ENCODE measurements at places on chromosomes 16 and 17. TPM values are rescaled to one million over a fixed set of nuclear protein-coding genes. Genes with fewer than 3 reads are reported as not detected.

DNA sequence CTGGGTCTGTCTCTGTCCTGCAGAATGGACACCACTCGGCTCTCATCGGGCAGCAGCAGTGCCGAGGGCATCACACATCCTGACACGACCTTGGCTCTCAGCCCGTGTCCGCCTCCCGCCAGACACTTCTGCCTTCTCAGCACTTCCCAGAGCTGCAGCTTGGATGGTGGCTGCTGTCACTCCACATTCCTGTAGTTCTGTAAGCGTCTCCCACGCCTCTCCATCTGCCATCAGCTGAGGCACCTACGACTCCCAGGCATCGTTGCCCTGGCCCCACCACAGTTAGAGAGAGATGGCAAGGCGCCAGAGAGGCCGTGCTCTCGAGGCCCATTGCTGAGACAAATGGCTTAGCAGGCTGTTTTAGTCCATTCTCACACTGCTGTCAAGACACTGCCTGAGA lies 195.9 kb upstream of the CHMP6 start:
- DNase-seq, result no peak

GRCh38 chr17:67534941-67535340 lies 157.9 kb downstream of the PITPNC1 start:
- DNase-seq, result no peak

DNA sequence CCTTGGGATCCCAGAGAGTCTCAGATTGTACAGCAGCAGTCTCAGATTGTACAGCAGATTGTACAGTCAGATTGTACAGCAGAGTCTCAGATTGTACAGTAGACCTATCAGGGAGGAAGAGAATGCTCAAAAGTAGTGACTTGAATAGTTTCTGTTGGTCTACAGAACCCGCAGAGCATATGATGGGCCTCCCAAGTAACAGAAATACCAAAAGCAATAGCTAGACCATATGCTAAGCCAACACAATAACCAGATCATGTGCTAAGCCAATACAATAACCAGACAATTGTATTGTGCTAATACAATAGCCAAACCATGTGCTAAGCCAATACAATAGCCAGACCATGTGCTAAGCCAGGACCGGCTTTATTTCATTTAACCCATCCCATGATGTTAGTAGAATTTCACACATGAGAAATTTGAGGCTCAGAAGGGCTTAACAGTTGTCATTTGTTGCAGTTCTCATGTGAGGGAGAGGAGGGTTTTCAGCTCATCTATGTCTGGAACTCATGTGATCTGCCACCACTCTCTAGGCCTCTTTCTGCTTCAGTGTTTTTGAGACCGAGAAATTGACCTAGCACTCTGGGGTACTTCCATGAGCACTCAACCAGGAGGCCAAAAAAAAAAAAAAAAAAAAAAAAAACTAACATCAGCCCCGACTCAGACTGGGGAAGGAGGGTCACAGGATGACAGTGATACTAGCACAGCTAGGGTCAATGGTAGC lies 144.0 kb downstream of the SOX9 start:
- DNase-seq, result no peak

DNA sequence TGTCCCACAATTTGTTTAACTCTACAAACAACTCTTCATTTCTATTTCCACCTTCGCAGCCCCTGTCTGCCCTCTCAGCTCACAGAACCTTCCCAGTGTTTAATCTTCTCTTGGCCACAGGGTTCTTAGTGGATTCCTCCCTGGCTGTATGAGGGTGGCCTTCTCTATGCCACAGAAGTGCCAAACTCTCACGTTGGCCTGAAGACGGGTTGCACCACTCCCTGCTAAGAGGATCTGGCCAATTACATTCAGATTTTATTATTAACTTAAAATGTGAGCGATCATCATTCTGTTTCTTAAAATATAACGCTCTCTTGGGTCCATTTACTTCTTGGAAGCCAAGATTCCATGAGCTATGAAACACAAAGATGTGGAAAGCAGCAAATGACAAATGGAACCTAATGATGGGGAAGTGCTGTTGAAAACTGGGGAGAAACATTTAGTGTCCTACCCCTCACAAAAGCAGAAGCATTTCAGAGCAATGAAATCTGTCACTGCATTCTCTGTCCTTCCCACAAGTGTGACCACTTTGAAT lies 91.3 kb upstream of the NOG start:
- no peak for DNase-seq

- DNase-seq, result no peak
Measured at GRCh38 chr16:9049241-9049640, 42.2 kb upstream of the HAPSTR1 start.

DNA sequence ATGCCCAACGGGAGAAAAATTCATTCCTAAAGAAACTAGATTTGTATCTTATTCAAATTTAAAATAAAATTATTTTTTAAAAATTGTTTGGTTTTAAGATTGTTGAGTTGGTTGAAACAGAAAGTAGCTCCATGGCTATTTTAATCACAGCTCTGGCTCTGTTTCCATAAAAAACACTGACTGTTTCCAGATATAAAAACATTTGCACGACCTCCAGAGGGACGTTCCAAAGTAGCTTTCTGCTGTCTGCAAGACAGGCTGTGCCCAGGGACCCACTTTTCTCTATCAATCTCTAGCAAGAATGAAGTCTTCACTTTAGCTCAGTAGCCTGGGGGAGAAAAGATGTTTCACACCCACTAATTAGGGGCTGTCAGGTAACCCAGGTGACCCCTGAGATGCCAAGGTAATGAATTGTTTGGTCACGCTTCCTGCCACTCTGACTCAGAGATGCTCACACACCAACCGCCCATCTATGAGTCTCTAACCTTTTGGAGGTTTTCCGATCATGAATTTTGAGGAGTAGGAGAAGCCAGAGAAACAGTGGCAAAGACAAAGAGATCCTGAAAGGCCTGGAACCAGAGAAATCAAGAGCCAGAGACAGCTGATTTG lies 220.1 kb upstream of the SOX9 start:
- no peak for DNase-seq

- DNase-seq, result peak; percentile 33
Measured at GRCh38 chr16:77434530-77435271, at the start of gene ADAMTS18. Gene ADAMTS18 (minus strand): TSS chr16:77435034. CDS start chr16:77434695, 339 bp downstream.

- no peak for DNase-seq
Measured at GRCh38 chr16:58243528-58244004, 45.7 kb upstream of the CSNK2A2 start.

DNA sequence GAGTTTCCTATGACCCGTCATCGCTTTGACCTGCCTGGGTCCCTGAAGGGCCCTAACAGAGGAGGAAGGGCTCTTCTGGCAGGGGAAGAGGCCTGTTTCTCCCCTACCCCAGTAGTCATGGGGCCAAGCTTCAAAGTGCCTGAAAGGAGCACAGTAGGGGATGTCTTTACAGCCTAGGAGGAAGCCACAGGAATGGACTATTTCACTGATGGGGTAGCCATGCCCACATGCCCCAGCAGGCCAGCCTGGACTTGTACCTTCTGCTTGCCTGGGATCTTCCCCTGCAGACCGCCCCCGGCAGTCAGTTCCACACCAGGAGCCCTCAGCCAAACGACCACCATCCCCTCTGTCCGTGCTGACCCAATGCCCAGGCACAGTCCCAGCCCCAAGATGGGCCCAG lies 41.8 kb upstream of the PEMT start:
- DNase-seq, result no peak

DNA sequence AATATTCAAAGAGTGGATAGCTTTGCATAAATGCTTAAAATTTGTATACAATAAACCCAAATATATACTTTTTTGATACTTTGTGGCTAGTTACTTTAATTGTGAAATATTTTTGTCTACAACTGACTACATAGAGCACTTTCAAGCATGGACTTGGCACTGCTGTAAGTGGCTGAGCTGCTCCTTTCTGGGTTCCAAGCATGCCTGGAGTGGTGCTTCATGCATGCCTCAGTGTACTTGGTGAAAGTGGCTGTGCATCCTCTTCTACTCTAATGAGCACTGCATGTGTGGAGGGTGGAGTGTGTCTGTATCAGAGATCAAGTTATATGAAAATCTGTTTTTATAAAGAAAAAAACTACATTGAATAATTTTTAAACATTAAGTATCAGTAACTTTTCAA lies 94.1 kb downstream of the OMG start:
- no peak for DNase-seq

DNA sequence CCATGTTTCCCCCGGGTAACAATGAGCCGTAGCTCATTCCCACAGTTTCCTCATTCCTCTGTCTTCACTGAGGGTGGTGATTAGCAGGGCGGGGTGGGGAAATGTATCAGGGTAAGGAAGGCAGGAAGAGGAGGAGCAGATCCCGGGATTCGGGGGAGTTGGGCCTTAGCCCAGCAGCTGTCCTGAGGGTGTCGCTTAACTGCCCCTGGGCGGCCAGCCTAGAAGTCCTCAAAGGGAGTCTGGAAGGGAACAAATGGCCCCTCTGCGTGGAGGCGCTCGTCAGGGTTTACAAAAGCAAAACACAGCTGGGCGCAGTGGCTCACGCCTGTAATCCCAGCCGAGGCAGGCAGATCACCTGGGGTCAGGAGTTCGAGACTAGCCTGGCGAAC lies 14.3 kb downstream of the MLYCD start:
- no peak for DNase-seq

DNA sequence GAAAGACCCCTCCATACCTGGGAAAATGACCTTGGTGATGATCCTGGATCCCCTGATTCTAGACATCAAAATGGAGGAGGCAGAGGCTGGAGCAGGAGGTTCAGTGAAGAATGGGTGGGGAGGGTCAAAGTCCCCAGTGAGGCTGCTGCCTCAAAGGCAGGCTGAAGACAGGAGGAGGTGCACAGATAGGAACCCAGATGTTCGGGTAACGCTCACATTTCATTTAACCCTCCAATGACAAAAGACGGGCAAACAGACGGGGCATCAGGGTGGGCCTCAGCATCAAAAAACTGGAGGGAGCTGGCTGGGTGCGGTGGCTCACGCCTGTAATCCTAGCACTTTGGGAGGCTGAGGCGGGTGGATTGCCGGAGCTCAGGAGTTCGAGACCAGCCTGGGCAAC lies at the start of gene ANKRD40CL:
Gene ANKRD40CL, minus strand, starts transcription at position 73 of the 400 bp plus-strand sequence. CDS start 605 bp downstream, outside the sequence.
- DNase-seq, result no peak

- peak; percentile 86 for DNase-seq
Measured at GRCh38 chr17:29111816-29112499, 68.2 kb downstream of the MYO18A start.

DNA sequence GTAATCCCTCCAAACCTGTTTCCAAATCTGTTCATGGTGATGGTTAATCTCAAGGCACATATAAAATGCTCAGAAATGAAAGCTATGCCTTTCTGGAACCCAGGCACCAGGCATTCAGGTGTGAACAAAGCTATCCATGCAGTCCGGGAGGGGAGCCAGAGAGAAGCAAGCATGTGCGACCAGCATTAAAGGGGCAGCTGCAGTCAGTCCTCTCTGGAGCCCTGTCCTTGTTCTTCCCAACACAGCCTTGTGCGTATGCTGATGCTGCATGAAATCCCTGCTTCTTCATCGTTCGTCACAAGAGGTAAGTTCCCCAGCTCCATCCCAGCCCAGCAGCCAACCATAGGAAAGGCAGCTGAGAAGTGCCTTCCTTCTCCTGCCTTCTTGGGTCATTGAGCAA lies 148.7 kb downstream of the GRIN2A start:
- no peak for DNase-seq

GRCh38 chr16:84486126-84486525 lies 18.3 kb downstream of the MEAK7 start:
- DNase-seq, result no peak

DNA sequence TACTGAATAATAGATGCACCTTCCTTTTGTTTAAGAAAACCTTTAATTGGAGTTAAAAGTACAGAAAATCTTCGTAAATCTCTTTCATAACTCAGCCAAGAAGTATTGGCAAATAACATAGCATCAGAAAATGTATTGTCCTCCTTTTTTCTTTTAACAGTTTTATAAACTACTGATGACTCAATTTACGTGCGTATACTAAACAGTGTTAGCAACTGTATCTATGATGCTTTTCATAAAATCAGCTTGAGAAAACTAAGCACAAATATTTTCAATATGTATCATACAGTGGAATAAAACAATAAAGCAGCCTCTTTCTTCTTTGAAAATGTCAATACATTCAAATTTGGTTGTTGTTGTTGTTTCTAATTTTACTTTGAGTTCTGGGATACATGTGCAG lies 88.6 kb downstream of the STXBP4 start:
- no peak for DNase-seq

DNA sequence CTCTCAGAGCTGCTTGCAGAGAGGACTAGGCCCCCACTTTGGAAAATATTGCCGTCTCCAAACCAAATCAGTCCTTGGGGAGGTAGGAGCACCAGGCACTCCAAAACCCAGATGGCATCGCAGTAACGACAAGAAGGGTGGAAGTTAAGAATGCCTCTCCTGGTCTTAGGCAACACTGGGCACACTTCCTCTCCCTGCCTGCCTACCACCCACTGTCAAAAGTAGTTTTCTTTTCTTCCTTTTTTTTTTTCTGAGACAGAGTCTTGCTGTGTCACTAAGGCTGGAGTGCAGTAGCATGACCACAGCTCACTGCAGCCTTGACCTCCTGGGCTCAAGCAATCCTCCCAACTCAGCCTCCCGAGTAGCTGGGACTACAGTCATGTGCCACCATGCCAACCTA lies 47.2 kb downstream of the SRL start:
- no peak for DNase-seq

DNA sequence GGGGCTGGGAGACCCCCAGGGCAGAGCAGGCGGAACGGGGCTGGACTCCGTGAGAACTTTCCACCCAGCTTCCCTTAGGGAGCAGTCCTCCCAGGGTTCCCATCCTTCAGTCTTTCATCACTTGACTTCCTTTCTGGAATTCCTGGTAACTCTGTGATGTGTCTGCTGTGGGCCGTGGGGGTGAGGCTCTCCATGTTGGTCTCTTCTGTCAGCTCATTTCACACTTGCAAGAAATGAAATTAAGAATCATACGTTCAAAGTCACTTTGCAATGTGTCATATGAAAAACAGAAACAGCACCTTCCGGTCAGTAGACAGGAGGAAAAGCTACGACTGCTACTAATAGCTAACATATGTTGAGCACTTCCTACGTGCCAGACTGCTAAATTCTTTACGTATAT lies 5.4 kb upstream of the BBS2 start:
- no peak for DNase-seq

DNA sequence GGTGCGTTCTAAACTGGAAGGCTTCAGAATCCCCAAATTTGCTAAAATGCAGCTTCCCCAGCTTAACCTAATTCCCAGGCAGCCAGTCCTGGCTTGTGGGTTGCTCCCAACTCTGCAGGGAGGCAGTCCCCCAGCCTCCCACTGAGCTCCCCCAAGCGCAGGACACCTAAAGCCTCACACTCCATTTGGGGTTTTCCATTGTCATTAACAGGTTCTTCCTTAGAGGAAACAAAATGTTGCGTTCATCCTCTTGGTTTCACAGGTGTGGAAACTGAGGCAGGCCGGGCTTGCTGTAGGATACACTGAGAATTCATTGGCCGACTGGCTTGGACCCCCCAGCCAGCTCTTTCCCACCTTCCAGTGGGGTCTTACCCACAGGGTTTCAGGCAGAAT lies 2.3 kb upstream of the TAC4 start:
- DNase-seq, result no peak

- no peak for DNase-seq
Measured at GRCh38 chr17:19705201-19705600, 11.2 kb downstream of the SLC47A2 start.

- no peak for DNase-seq
Measured at GRCh38 chr16:2160915-2161551, 5.5 kb downstream of the TRAF7 start.

- no peak for DNase-seq
Measured at GRCh38 chr17:67753026-67753425, 35.3 kb downstream of the NOL11 start.

ABI3 gene
- 27.8 TPM for total RNA-seq

ZNF205 gene
- 0.21 TPM for total RNA-seq

LRRC37A gene
- 1.0 TPM for total RNA-seq

ABAT gene
- 6.0 TPM for total RNA-seq

GGT6 gene
- total RNA-seq, result not detected

Data from activated CD4-positive, alpha-beta T cell treated with anti-CD3 and anti-CD28 coated beads for 36 hours (primary cell).